ENCODE measurements at places on chromosomes 11 and 22. TPM values are rescaled to one million over a fixed set of nuclear protein-coding genes. Genes with fewer than 3 reads are reported as not detected.

The RAC2 gene
- 394 TPM for total RNA-seq

The MPPED2 gene
- total RNA-seq, result not detected

The WNT7B gene
- 0.05 TPM for total RNA-seq

The NUP160 gene
- 15.9 TPM for total RNA-seq

The RAB36 gene
- 0.73 TPM for total RNA-seq

The C11orf87 gene
- not detected for total RNA-seq

The OPCML gene
- not detected for total RNA-seq

The MS4A3 gene
- not detected for total RNA-seq

The TSG101 gene
- 68.1 TPM for total RNA-seq

The PKDREJ gene
- not detected for total RNA-seq

The GP1BB gene
- total RNA-seq, result 1.0 TPM

The CNTN5 gene
- not detected for total RNA-seq

The IGSF22 gene
- not detected for total RNA-seq

The CBX7 gene
- total RNA-seq, result 1.6 TPM

The DMC1 gene
- 0.53 TPM for total RNA-seq

The CCDC81 gene
- total RNA-seq, result 1.4 TPM

The YAP1 gene
- 10.3 TPM for total RNA-seq

The GPHA2 gene
- total RNA-seq, result not detected

The PLA2G3 gene
- total RNA-seq, result not detected

The FOLH1 gene
- total RNA-seq, result 1.1 TPM

The PRDM11 gene
- total RNA-seq, result 5.2 TPM

The CLCF1 gene
- 6.8 TPM for total RNA-seq

The PHF21A gene
- total RNA-seq, result 6.1 TPM

The CRYBB1 gene
- total RNA-seq, result not detected

The PARVG gene
- total RNA-seq, result 0.44 TPM

The TBX1 gene
- 14.5 TPM for total RNA-seq

The SCGB1C1 gene
- total RNA-seq, result not detected

The ANO5 gene
- 0.13 TPM for total RNA-seq

The CNTF gene
- total RNA-seq, result 0.34 TPM

The MFRP gene
- 0.07 TPM for total RNA-seq

The KRTAP5-7 gene
- total RNA-seq, result not detected

The DDTL gene
- total RNA-seq, result 0.60 TPM

The PTPN5 gene
- not detected for total RNA-seq

The IRAG1 gene
- total RNA-seq, result 0.27 TPM

The MS4A6E gene
- not detected for total RNA-seq

The TMEM45B gene
- total RNA-seq, result 0.07 TPM

The BRD1 gene
- 21.2 TPM for total RNA-seq

The CNGA4 gene
- total RNA-seq, result not detected

The OR8D4 gene
- total RNA-seq, result not detected

The GLYAT gene
- total RNA-seq, result not detected

The APLNR gene
- not detected for total RNA-seq

The DEPDC5 gene
- total RNA-seq, result 13.3 TPM

The PVALB gene
- total RNA-seq, result not detected
